GM12865 (cell line): ENCODE measurements at places on chromosomes 6 and 20.
A peak's percentile ranks its signal among the peaks of the same experiment; 100 is the strongest.

DNA sequence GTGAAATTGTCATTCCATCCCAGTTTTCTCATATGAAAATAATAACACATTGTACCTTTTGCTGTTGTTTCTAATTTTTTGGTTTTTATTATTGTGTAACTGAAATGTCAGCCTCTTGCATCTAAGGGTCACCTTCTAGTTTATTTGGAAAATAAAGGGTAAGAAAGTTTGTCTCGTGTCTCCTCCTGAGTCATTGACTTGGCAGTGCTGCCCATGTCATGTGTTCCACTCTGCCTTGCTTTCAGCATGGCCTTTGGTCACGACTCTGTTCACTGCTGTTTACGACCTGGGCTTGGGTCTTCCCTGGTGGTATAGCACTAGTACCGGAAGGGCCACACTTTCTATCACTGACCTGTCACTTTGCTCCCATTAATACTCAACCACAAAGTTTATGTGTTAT is 171.4 kb upstream of the RSPO3 start:
- no peak for DNase-seq

- DNase-seq = no peak
Measured at GRCh38 chr20:63435552-63435951, 36.9 kb downstream of the KCNQ2 start.

- DNase-seq = no peak
Measured at GRCh38 chr6:159616456-159616855, 76.6 kb downstream of the SOD2 start.

GRCh38 chr20:35042268-35042667 is 50.3 kb downstream of the TRPC4AP start:
- DNase-seq = no peak

- DNase-seq = no peak
Measured at GRCh38 chr20:59776626-59777330, 156.7 kb downstream of the SYCP2 start.

DNA sequence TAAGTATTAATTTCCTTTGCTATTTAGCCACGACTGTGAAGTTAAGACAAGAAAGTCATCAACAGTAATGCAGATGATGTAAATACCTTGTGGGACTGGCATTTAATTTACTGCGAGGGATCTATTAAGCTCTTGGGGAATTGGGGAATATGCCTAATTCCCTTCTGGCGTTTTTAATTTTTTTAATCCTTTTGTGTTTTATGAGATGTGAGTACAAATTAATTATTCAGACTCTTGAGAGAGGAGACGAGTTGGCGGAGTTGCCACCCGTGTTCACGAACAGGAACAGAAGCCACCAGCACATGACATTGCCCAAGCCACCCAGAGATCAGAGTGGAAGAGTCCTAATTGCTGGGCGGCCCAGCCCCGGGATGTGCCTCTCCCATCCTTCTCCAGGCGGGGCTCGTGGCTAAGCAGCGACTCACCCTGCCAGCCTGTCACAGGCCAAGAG is 533 bp upstream of the CRYBG1 start:
- no peak for DNase-seq

DNA sequence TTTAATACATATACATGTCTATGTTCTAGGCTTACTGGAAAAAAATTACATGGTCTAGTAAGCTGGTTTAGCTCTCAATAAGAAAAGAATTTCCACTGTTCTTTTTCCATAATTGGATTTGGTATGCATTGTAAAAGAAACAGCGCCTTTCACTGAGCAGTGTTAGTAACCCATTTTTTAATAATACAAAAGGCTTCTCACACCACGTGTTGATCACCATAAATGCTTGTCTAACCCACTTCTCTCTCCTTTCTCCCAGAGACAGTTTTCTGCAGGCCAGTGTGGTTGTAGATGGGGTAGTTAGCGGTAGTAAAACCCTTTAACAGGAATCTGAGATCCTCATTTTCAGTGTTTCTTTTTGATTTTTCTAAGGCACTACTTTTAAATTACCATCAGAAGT is 348.7 kb upstream of the MANEA start:
- DNase-seq = no peak

DNA sequence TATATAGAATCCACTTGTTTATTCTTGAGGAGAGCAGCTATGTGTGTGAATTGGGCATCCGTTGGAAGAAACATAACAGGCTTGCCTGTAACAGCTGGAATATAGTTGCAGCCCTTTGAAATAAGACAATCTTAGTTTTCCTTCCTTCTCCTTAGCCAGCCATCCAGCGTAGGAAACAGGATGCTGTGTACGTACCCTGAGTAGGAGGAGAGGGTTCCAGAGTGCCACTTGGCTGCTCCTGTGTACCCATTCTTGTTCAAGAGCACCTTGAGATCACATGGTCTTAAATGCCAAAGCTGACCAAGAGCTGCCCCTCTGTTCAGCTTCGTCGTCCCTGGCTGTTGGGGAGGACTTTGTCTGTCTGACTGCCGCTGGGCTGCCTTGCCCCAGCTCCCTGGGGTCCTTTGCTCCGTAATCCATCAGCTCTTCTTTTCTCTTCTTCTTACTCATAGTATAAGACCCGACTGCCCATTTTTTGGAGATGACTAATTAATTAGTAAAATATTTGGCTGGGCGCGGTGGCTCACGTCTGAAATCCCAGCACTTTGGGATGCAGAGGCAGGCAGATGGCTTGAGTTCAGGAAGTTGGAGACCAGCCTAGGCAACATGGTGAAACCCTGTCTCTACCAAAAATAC is 49.0 kb downstream of the RREB1 start:
- peak; percentile 29 for DNase-seq

GRCh38 chr20:4465855-4466545 is 255.7 kb upstream of the PRND start:
- DNase-seq = no peak

- no peak for DNase-seq
Measured at GRCh38 chr20:17024513-17025119, 202.2 kb upstream of the PCSK2 start.

- no peak for DNase-seq
Measured at GRCh38 chr6:126145351-126145750, 159.0 kb downstream of the TRMT11 start.

DNA sequence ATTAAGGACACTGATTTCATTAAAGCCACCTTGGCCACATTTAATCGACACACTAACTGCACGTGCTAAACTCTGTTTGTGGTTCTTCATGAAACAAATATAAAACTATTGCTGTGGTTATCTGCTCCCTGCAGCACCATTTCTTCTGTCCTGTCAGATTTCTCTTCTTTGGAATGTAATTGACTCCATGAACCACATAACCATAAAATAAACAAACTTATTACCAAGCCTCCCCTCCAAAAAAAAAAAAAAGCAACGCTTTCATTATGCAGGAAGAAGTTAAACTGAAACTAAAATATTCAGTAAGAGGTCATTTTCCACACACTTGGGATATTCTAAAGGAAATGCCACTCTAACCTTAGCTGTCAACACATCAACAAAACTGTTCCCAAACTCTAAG is 319.1 kb upstream of the NT5E start:
- no peak for DNase-seq

DNA sequence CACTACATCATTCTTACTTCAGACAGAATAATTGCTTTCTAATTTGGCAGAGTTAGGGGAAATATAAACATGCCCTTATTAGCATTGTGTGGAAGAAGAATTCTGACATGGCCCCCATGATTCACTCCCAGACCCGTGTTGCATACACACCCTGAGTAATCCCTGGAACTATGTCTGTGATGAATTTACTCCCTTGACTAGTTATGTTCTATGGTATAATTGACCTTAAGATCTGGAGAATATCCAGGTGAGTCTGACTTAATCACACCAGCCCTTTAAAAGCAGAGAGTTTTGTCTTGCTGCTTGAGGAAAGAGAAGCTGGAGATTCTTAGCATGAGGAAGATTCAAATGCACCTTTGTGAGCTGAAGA is 262.9 kb downstream of the SOX4 start:
- no peak for DNase-seq

DNA sequence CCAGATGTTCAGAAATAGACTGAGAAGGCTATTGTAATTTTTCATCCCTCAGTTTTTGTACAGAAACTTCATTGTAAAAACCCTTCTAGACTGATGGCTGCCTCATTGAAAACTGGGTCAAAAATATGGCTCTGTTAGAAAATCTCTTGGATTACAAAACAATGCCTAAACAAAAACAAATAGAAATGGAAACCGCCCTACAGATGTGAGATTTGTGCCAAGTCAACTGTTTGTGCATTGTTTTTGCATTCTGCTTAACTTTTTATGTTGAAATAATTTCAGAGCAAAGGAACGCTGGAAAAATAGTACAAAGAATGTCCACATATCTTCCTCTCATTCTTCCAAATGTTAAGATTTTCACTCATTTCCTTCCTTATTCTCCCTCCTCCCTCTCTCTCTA is 425.1 kb downstream of the FOXA2 start:
- DNase-seq = no peak

DNA sequence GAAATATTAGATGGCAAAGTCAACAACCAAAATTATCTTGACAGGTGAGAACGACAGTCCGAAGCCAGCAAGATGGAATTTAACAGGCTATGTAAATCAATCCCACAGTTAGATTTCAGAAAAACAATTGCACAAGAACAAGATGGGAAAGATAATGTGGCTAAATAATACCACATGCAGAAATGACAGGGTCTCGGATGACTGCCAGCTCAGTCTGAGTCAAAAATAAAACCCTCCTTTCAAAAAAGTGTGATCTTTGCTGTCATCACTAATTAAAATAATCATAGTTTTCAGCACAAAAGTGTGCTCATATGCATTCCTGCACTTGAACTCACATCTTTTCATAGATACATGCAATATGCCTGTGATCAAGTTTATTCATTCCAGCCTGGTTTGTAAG is 25.9 kb downstream of the FOXQ1 start:
- no peak for DNase-seq

DNA sequence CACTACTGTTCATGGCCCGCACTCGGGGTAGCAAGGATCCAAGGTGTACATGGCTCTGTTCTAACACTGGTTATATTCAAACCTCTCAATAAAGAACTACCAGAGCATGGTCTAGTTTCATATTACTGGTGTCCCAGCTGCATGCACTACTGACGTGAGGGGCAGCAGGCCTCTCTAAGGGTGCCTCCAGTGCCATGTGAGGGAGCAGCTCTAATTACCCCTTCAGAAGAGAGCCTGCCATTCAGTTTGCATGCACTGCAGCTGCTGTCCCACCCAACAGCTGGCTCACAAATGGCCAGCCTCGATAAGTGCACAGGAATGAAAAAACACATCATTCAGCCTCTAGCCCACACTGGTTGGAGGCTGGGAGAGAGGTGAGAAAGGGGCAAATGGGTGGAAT is 85.2 kb downstream of the SMLR1 start:
- no peak for DNase-seq

DNA sequence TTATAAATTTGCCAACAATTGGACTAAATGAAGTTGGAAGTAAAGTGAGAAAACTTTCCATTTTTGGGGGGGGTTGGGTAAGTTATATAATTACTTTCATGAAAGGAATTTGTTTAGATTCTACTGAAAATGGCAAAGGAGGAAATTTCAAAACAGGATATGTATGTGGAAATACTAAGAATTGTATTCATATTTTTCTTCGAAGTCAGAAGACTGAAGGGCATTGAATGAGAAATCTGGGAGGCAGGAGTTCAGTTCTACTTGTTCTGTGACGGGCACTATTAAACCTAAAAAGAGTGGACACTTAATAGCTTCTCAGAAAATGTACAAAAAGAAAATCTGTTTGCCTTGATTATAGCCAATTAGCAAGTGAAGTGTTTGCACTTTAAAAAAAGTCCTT is 114.7 kb downstream of the PRIM2 start:
- DNase-seq = no peak

DNA sequence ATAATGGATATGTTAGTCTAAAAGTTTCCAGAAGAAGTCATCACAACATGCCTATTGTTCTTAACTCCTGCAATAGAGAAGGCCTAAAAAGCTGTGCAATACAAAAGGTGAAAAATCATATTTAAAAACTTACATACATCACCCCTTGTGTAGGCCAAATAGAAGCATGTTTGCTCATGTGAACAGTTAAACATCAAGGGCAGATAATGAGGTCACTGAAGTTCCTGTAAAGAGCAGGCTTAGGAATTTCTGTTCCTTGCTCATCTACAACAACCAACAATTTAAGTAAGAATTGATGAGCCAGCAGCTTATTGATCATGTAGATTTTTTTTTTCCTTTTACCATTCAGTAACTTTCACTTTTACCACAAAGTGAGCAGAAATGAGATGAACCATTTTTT is 7.5 kb upstream of the NUP153 start:
- no peak for DNase-seq

DNA sequence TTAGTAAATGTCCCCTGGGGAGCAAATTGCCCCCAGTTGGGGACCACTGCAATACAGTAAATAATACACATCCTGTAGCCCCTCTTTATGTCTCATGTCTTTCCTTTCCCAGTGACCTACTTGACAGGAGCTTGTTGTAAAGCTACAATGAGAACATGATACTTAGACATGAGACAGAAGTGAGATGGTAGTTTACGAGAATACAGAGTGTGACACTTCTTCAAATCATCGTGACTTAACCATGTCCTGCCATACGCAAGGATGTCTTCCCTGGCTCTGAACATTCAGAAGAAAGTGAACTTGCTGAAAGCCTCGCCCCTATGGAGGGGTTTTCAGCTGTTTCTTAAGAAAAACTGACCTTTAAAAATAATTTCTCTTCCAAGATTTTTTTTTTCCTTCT is 101.0 kb upstream of the SPACA1 start:
- DNase-seq = no peak

- no peak for DNase-seq
Measured at GRCh38 chr6:21049148-21049547, 514.9 kb downstream of the CDKAL1 start.

DNA sequence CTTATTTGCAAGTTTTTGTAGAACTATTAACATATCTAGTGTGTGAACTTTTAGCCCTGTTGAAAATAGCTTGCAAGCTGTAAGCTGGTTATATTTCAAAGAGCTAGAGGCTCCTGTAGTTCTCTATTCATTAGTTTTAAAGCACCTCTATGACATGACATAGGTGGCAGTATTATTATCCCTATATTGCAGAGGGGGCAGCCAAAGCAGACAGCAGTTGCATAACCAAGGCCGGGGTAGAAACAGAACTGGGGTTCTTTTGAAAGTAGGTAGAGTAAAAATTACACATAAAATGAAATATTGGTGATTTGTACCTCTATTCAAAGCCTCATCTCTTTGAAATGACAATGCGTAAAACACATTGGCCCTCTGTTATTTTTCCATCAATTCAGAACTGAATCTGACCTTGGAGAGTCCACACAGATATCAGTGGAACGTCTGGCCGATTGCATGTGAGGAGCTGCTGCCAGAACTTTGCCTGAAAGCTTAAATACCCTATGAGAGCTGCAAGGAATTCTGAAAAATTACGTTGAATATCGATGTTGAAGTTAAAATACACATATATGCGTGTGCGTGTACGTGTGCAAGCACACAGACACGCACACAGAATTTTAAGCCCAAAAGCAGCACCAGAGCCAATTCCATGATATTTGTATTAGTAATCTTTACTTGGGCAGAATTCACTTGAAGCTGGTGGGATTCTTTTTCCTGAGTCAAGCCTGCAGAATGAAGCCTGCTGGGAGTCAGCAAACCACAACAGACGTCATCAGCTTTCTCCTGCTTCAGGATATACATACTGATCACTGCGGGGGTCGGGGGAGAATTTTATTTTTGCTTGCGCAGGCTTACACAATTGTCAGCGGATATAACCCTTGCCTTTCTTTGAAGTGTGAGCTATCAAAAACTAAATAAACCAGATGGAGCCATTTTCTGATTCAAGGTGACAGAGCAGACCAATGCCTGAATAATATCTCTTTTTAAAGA is 163.2 kb downstream of the PDE7B start:
- DNase-seq = no peak

GRCh38 chr6:2853769-2854395 is 12.2 kb upstream of the SERPINB1 start:
- DNase-seq = peak; percentile 84
